Dermis lymphatic vessel endothelial cell (primary cell): ENCODE measurements at places on chromosomes 13 and 19. TPM values are rescaled to one million over a fixed set of nuclear protein-coding genes. Genes with fewer than 3 reads are reported as not detected.

Gene PRSS57
- total RNA-seq: not detected in 2 replicates

Gene CCDC97
- 6.2 and 7.1 TPM in 2 replicates for total RNA-seq

Gene NXNL1
- not detected in 2 replicates for total RNA-seq

Gene DACT3
- total RNA-seq: 0.09 and 0.11 TPM in 2 replicates

Gene PNMA8B
- total RNA-seq: under 0.01 TPM in 2 replicates
